Activated T-cell treated with anti-CD3 and anti-CD28 coated beads, Interleukin-2, amount 50 U/mL, for 24 hours (primary cell): ENCODE measurements at places on chromosomes 13 and 19.

DNA sequence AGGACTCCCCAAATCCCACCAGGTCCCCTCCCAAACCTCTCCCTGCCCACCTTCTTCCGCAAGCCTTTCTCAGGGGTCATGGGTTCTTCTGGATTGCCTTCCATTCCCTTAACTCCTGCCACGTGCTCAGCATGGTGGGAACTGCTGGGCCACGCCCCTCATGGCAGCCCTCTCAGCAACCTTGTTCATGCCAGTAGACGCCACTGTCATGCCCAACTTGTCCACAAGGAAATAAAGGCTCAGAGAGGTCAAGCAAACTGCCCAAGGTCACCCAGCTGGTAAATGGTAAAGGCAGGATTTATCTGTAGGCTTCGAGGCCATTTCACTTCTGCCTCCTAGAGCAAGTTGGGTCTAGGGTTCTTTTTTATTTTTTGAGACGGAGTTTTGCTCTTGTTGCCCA, 10.9 kb downstream of the PRAM1 start:
- DNase-seq = no peak

GRCh38 chr19:2487090-2487489, 11.2 kb downstream of the GADD45B start:
- no peak for DNase-seq

GRCh38 chr19:39701291-39701690, 3.0 kb upstream of the LGALS14 start:
- DNase-seq = no peak

- no peak for DNase-seq
Measured at GRCh38 chr13:46759846-46760245, 37.1 kb downstream of the ESD start.

DNA sequence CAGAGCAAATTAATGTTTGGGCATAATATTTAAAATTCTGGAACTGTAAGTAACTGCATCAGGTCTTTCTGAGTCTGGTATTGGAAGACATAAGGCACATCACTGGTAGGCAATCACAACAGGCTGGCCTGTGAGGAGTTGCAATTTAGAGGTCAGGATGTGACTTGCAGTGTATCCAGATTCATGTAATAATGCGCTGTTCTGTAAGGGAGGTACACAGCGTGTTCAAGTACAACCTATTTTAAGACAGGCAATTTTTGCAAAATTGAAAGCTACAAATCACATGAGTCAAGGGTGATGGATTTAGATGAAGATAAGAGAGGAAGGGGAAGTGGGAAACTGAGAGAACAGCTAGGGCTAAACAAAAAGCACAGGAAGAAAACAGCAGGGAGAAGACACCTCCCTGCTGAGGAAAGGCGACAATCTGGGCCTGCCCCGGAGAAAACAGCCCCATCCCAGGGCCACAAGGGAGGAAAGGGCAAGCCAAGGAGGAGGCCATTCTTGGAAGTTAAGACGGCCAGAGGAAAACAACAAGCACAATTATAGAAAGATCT, 138.1 kb downstream of the LACC1 start:
- DNase-seq = no peak

- DNase-seq = peak; percentile 74
Measured at GRCh38 chr19:3178973-3179738, 587 bp downstream of the S1PR4 start.

- DNase-seq = peak; percentile 64
Measured at GRCh38 chr19:16077984-16078758, 1.9 kb downstream of the TPM4 start.

GRCh38 chr19:35807633-35808032, 5.0 kb downstream of the PRODH2 start:
- no peak for DNase-seq
